ENCODE measurements at places on chromosomes 2 and 18.

DNA sequence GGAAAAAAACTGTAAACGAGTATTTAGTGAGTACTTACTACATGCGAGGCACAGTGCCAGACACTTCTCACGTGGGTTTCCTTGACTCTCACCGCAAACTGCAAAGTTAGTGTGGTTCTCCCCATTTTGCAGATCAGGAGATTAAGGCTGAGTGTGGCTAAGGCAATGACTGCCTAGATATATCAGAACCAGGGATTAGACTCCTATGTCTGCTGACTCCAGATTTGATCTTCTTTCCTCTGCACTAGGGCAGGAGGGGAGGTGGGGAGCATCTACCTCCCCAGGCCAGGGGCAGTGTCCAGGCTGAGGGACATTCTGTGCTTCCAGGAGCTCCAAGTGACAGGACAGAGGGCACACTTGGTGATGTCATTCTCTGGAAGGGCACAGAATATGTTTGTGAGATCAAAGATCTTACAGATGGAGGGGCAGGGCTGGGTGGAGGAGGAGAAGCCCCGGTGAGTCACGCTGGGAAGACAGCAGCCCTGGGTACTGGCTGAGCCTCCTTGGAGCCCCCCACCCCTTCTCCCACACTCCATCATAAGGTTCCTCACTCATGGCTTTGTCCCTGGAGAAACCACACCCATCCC is 92.4 kb downstream of the RHOB start:
- H3K27me3 ChIP-seq, result no peaks in the 10 kb centered on the region
- no peak overlapping the region for H3K4me3 ChIP-seq
- no peak for DNase-seq
- H3K27ac ChIP-seq, result peak overlapping the region; percentile 25
- no peaks in the 10 kb centered on the region for H3K36me3 ChIP-seq
- H3K4me1 ChIP-seq, result peaks cover 10% of the 10 kb centered on the region

- H3K27me3 ChIP-seq, result no peaks in the 10 kb centered on the region
- no peak overlapping the region for H3K4me3 ChIP-seq
- H3K27ac ChIP-seq, result no peak overlapping the region
- no peak for DNase-seq
- no peaks in the 10 kb centered on the region for H3K36me3 ChIP-seq
Observed at GRCh38 chr2:23624915-23625314, 239.9 kb downstream of the KLHL29 start.

- H3K36me3 ChIP-seq, result no peaks in the 10 kb centered on the region
- H3K27me3 ChIP-seq, result no peaks in the 10 kb centered on the region
- no peak overlapping the region for H3K4me3 ChIP-seq
- DNase-seq, result no peak
- H3K27ac ChIP-seq, result no peak overlapping the region
Observed at GRCh38 chr2:129929321-129930290, 49.9 kb upstream of the RAB6C start.

- H3K4me1 ChIP-seq, result peaks cover under 1% of the 10 kb centered on the region
- H3K27ac ChIP-seq, result no peak overlapping the region
- H3K36me3 ChIP-seq, result no peaks in the 10 kb centered on the region
- H3K27me3 ChIP-seq, result no peaks in the 10 kb centered on the region
Observed at GRCh38 chr2:197152451-197153228, 157.9 kb downstream of the ANKRD44 start.

DNA sequence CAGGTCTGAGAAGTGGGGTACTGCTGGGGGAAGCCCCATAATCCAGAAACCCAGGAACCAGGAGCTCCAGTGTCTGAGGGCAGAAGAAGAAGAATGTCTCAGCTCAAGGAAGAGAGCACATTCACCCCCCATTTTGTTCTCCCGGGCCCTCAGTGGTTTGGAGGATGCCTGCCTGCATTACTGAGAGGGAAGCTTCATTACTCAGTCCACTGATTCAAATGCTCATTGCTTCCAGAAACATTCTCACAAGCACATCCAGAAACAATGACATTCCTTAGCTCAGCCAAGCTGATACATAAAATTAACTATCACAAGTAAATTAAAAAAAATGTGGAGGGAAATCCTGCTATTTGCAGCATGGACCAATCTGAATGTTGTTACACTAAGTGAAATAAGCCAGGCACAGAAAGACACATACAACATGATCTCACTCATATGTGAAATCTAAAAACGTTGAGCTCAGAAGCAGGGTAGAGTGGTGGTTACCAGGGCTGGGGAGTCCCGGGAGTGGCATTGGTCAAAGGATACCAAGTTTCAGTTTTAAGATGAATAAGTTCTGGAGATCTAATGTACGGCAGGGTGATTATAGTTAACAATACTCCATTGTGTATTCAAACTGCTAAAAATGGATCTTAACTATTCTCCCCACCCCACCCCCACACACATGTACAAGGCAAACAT is 459.3 kb downstream of the GALR1 start:
- H3K4me3 ChIP-seq, result no peak overlapping the region
- no peaks in the 10 kb centered on the region for H3K27me3 ChIP-seq
- H3K4me1 ChIP-seq, result no peaks in the 10 kb centered on the region
- no peak for DNase-seq
- no peaks in the 10 kb centered on the region for H3K36me3 ChIP-seq
- H3K27ac ChIP-seq, result no peak overlapping the region

GRCh38 chr2:12804091-12804856 is 87.5 kb downstream of the TRIB2 start:
- no peak overlapping the region for H3K4me3 ChIP-seq
- H3K4me1 ChIP-seq, result no peaks in the 10 kb centered on the region
- H3K27ac ChIP-seq, result no peak overlapping the region
- no peaks in the 10 kb centered on the region for H3K27me3 ChIP-seq

- H3K27me3 ChIP-seq, result no peaks in the 10 kb centered on the region
- H3K27ac ChIP-seq, result no peak overlapping the region
- H3K4me1 ChIP-seq, result no peaks in the 10 kb centered on the region
- no peaks in the 10 kb centered on the region for H3K36me3 ChIP-seq
- no peak for DNase-seq
Observed at GRCh38 chr2:149246186-149246585, 84.2 kb upstream of the LYPD6 start.

GRCh38 chr18:78782951-78783563 is 196.6 kb upstream of the SALL3 start:
- H3K27ac ChIP-seq, result no peak overlapping the region
- H3K36me3 ChIP-seq, result no peaks in the 10 kb centered on the region
- H3K4me3 ChIP-seq, result no peak overlapping the region
- no peaks in the 10 kb centered on the region for H3K4me1 ChIP-seq
- DNase-seq, result no peak

- H3K4me1 ChIP-seq, result peaks cover 10% of the 10 kb centered on the region
- no peaks in the 10 kb centered on the region for H3K27me3 ChIP-seq
- no peak for DNase-seq
Observed at GRCh38 chr2:130966775-130967490, 126.3 kb downstream of the FAM168B start.

- H3K27me3 ChIP-seq, result no peaks in the 10 kb centered on the region
- peak overlapping the region; percentile 47 for H3K27ac ChIP-seq
- H3K4me3 ChIP-seq, result peak overlapping the region; percentile 34
Observed at GRCh38 chr18:22710673-22711191, 222.4 kb upstream of the RBBP8 start.

DNA sequence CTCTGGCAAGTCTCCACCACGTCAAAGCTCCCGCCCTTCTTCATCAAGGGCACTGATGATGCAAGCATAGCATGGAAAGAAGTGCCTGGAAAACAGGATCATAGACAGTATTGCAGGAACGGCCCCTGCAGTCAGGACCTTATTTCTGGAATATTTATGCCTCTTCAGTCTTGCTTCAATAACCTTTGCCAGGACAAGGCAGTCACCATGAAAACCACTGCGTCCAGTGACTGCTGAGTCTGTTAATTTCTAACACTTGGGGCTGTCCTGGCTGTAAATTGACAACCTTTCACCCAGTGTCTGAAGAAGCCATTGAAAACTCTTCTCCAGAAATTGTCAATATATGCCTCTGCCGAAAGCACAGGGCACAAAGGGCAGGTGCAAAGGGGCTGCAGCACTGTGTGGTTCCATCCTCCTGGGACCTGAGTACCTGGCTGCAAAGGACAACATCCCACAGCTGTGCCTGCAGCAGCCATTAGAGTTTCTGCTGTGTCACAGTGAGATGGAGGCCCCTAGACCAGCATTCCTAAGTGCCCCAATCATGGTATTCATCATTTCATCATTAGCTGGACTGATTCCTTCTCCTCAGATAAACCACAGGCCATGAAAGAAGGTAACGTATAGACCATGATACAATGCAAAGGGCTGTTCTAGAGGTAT is 819.6 kb downstream of the RNF144A start:
- H3K4me3 ChIP-seq, result no peak overlapping the region
- no peaks in the 10 kb centered on the region for H3K4me1 ChIP-seq
- DNase-seq, result no peak

DNA sequence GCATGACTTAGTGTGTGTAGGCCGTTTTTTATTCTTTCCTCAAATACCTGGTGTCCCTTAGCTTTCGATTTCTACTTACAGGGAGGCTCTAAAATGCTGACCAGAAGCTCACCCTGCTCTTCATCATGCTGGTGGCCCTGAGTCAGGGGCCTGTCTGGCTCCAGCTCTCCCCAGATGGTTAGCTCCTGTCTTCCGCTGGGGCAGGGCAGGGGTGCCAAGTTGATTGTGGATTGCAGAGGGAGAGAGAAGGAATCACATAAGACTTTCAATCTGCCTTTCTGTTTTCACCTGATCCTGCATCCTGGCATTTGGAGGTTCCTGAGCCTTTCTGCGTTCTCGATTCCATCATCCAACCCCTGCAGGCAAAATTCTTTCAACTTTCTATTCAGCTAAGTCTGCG is 4.2 kb downstream of the CIB4 start:
- H3K4me1 ChIP-seq, result peaks cover 12% of the 10 kb centered on the region
- H3K27ac ChIP-seq, result no peak overlapping the region
- no peaks in the 10 kb centered on the region for H3K36me3 ChIP-seq
- H3K27me3 ChIP-seq, result no peaks in the 10 kb centered on the region
- no peak for DNase-seq

- H3K4me3 ChIP-seq, result no peak overlapping the region
- no peaks in the 10 kb centered on the region for H3K36me3 ChIP-seq
- H3K27me3 ChIP-seq, result no peaks in the 10 kb centered on the region
- DNase-seq, result no peak
- H3K27ac ChIP-seq, result no peak overlapping the region
Observed at GRCh38 chr2:38315707-38316333, 61.3 kb downstream of the ATL2 start.

GRCh38 chr2:119841550-119841949 is 81.8 kb downstream of the PTPN4 start:
- no peak overlapping the region for H3K27ac ChIP-seq
- no peak overlapping the region for H3K4me3 ChIP-seq
- H3K27me3 ChIP-seq, result no peaks in the 10 kb centered on the region
- DNase-seq, result no peak
- H3K4me1 ChIP-seq, result peaks cover 31% of the 10 kb centered on the region

DNA sequence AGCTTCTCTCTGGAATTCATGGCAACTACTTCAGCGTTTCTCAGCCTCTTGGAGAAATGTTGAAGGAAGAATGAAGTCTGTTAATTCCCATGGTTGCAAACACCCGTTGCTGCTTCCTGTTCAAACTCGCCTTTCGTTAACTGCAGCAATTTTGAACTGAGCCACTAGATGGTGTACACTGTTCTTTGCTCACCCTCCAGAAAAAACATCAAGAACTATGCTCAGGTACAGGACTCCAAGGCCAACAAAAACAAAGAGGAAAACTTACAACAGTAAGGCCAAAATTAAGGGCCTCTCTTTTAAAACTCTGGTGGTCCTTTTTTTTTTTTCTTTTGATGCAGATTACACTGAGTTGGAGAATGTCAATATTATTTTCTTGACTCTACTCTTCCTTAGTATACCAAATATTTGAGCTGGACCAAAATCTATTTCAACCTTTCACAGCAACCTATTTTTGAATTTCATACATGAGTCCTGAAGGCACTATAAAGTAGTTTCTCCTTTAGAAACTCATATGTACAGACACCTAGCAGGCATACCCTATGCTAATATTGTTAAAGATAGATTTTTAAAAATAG is 58.2 kb downstream of the KLHL14 start:
- no peaks in the 10 kb centered on the region for H3K4me1 ChIP-seq
- no peaks in the 10 kb centered on the region for H3K27me3 ChIP-seq
- no peak overlapping the region for H3K4me3 ChIP-seq
- no peak for DNase-seq

- H3K27me3 ChIP-seq, result no peaks in the 10 kb centered on the region
- no peaks in the 10 kb centered on the region for H3K36me3 ChIP-seq
- H3K27ac ChIP-seq, result peak overlapping the region; percentile 48
- H3K4me1 ChIP-seq, result no peaks in the 10 kb centered on the region
- DNase-seq, result no peak
- no peak overlapping the region for H3K4me3 ChIP-seq
Observed at GRCh38 chr2:112140899-112141625, 2.9 kb downstream of the FBLN7 start.

GRCh38 chr18:23260926-23261590 is 125.8 kb downstream of the CABLES1 start:
- DNase-seq, result no peak
- H3K36me3 ChIP-seq, result no peaks in the 10 kb centered on the region
- H3K27ac ChIP-seq, result peak overlapping the region; percentile 84

DNA sequence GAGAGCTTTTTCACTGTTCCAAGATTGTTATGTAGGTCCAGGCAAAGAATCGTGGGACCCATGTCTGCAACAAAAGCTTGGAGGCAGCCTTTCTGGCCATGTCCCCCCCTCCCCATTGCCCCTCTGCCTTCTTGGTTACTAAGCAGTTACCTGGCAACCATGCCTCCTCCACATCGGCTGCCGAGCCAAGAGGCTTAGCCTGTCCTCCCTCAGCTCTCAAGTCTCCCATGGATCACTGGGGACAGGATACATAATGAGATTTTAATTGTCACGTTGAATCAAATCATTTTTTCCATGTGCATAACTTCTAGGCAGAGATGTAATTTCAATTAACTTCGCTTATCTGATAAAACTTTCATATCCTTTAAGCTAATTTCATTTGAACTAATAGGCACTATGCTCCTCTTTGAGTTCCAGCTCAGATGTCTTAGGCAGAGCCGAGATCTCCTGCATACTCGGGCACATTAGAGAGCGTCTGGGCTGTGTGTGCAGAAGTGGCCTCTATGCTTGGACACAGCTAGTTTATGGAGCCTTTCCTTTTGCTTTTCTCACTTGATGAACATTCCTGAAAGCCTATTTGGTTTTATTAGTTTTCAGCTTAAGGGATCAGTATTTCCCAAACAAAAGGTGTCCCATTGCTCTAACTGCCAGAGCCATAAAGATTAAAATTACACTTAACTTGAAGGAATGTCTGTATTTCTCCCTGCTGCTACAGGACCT is 80.7 kb downstream of the LYPD1 start:
- H3K27me3 ChIP-seq, result no peaks in the 10 kb centered on the region
- no peaks in the 10 kb centered on the region for H3K36me3 ChIP-seq
- no peaks in the 10 kb centered on the region for H3K4me1 ChIP-seq
- no peak overlapping the region for H3K4me3 ChIP-seq
- peak; percentile 40 for DNase-seq

DNA sequence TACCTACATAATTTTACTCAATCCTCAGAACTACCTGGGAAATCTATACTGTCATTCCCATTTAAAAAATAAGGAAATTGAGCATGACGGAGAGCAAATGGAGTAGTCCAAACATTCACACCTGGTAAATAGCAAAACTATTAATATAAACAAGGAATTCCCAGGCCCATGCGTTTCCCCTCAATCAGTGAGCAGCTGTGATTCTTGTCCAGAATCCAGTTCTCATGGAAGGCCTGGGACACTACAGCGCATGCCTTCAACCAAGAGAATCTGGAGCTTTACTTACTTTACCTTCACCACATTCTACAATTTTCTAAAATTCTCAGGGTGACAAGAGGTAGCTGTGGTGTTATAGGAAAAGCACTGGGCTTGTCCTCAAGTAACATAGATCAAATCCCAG is 259.0 kb downstream of the LRATD1 start:
- H3K4me3 ChIP-seq, result no peak overlapping the region
- H3K27me3 ChIP-seq, result no peaks in the 10 kb centered on the region
- H3K36me3 ChIP-seq, result no peaks in the 10 kb centered on the region
- no peak for DNase-seq
- H3K27ac ChIP-seq, result no peak overlapping the region
